ENCODE measurements at places on chromosomes 11 and 22.

DNA sequence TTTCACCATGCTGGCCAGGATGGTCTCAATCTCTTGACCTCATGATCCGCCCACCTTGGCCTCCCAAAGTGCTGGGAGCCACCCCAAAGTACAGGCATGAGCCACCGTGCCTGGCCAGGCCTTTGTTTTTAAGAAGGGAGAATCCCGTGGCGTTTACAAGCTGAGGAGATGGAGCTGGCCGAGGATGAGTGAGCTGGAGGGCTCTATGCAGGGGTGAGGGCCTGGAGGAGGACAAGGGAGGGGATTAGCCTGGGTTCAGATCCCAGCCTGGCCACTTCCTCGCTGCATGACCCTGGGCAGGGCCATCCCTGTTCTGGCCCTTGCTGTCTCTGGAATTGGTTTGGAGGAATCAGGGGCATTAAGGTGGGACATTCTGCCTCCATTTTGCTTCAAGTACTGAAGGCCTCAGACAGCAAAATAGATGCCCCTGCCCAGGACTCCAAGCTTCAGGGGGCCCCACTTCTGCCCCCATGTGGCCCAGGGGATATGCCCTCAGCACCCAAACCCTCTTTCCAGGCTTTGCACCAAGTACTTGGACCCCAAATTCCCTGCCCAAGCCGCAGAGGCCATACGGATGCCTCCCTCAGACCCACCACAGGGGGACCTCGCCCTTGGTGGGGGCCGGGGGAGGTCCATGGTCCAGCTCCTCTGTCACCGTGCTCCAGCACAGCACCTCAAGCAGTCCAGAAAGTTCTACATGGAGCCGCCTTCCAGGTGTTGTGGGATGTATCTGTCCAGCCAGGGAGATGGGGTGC, 12.1 kb upstream of the LRP5 start:
- DNase-seq = no peak

GRCh38 chr22:50199829-50200460, 866 bp upstream of the SELENOO start:
- no peak for DNase-seq

- DNase-seq = no peak
These were observed 1.6 kb downstream of the SPON1 start for GRCh38 chr11:13963949-13964770.

- no peak for DNase-seq
These were observed 24.0 kb downstream of the SLC43A1 start for GRCh38 chr11:57491371-57492061.

GRCh38 chr22:19258371-19258770, 33.1 kb downstream of the CLTCL1 start:
- no peak for DNase-seq
